ENCODE measurements at places on chromosomes 11 and 22. TPM values are rescaled to one million over a fixed set of nuclear protein-coding genes. Genes with fewer than 3 reads are reported as not detected.

Gene TMPRSS13
- total RNA-seq, result 4.8 TPM

Gene RFPL3
- not detected for total RNA-seq

Gene C11orf91
- total RNA-seq, result not detected

Gene UBE2L3
- 34.5 TPM for total RNA-seq

Gene PTPMT1
- total RNA-seq, result 19.1 TPM

Gene GRAMD1B
- 10.7 TPM for total RNA-seq

Gene MAPK8IP2
- total RNA-seq, result 0.22 TPM
